ENCODE measurements at places on chromosomes 5 and 9.

- no peak for DNase-seq
Measured at GRCh38 chr5:149374303-149374702, 4.8 kb downstream of the IL17B start.

- no peak for DNase-seq
Measured at GRCh38 chr5:51201024-51201423, 182.2 kb upstream of the ISL1 start.

DNA sequence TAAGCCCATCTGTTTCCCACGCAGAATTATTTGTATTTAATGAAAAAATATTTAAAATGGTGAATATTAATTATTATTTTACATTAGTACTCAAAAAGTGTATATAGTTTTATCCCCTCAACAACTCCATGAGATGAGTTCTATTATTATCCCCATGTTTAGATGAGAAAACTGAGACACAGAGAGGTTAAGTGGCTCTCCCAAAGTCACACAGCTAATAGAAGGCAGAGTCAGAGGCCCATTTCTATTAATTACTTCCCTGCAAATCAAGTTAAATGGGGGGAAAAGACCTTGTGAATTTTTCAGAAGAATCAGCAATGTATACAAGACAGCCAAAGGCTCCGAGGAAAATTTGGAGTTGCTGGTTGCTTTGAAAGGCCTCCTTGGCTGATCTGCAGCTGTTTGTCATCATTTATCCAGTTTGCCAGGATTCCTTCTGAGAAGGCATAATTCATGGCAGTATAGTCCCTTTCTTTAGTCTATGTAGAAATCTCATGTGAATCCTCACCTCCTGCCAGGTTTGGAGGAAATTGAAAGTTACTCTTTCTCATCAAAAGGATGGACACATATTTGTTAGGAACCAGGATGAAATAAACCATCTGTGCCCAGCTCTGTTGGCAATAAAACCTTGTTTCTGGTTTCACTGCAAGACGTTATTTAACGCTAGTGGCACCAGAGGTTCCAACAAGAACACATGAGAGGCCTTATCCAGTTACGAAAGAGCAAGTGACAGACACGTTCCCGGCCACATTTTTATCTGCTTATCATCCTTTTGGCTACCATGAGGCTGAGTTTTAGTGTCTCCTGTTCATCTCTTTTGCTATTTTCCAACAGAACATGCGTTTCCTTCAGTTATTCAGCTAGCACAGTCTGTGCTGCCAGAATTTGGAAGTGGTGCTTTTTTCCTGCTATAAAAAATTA, 621 bp downstream of the FYB1 start:
- DNase-seq, result no peak

GRCh38 chr5:620152-620551, 8.0 kb downstream of the CEP72 start:
- DNase-seq, result no peak

GRCh38 chr5:43312699-43313034, 545 bp downstream of the HMGCS1 start:
- no peak for DNase-seq

DNA sequence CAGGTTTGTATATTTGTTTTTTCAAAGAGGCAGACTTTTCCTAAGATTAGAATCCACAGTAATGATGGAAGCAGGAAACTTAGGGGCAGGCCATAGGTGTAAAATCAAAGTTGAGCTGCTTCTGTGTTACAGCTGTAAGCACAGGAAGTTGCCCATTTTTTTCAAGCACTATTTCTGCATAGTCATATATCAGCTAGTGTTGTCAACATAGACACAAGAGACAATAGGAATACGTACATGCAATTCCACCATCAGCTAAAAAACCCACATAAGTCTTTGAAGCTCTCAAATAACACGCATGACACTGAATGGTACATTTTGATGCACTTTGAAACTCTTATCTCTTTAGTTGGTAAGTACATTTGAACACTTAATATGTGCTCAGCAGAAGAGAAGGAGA, 20.2 kb upstream of the SMIM15 start:
- DNase-seq, result no peak

DNA sequence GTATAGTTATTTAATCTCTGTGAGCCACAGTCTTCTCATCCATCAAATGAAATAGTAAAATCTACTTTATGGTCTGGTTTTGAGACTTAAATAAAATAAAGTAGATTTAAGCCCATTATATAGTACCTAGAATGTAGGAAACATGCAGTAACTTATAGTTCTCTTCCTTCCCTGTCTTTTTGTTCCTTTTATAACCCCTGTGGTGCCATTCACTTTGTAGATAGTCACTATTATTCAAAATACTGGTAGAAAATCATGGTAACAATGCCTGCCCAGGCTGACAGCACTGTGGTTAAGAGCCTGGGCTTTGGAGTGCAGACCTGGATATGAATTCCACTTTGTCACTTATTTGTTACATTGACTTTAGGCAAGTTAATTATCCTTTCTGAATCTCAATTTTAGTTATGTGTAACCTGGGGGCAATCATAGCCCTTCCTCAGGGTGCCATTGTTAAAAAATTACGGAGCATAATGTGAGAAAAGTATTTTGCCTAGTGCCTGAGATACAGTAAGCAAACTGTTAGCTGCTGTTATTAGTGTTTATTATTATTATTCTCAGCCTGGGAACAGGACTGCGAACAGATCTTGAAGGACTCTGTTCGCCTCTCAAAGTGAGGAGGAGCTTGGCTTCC, 100.4 kb downstream of the RALGPS1 start:
- no peak for DNase-seq

Data from activated naive CD4-positive, alpha-beta T cell (primary cell).